Stimulated activated CD8-positive, alpha-beta memory T cell treated with anti-CD3 and anti-CD28 coated beads, Interleukin-4, amount 100 ng/mL, for 1 hour (primary cell): ENCODE measurements at places on chromosomes 7 and 10.

DNA sequence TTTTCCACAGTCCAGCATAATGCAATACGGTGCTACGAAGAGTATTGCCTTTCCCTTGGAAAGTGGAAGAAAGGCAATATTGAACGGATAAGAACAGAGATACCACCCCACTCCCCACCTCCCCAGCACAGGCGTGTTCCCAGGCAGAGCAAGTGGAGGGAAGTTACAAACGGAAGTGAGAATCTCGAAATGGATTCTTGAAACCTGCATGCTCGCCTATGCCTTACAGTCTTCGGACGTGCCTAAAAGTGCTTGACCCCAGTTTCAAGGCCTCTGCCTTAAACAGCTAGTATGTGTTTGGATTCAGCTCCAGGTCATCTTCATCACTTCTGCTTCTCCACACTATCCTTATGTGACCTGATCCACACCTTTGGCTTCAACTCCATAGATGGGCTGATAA is 35.0 kb upstream of the USP6NL start:
- DNase-seq = no peak

DNA sequence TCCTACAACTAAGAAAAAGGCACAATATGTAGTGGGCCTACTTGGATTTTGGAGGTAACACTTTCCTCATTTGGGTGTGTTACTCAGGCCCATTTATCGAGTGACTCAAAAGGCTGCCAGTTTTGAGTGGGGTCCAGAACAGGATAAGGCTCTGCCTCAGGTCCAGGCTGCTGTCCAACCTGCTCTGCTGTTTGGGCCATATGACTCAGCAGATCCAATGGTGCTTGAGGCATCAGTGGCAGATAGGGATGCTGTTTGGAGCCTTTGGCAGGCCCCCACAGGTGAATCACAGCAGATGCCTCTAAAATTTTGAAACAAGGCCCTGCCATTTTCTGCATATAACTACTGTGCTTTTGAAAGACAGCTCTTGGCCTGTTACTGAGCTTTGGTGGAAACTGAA is 24.5 kb upstream of the OR13A1 start:
- no peak for DNase-seq

GRCh38 chr7:9241826-9242225 is 808.4 kb downstream of the NXPH1 start:
- no peak for DNase-seq

DNA sequence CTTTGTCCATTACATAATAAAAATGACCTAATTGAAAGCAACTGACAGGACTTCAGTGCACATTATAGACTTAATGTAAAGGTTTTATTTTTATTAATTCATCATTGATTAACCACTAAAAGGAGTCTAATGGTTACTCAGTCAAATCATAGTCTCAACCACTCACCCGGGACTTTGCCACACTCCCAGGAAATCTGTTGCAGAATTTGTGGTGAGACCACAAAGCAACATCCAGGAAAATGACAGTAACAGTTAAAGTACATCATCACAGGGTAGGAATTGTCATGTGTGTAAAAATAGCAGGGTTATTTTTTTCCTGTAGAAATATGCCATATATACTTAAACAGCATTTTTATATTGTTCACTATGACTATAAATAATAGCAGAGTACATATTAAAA is 6.3 kb upstream of the HGF start:
- no peak for DNase-seq

GRCh38 chr10:129440722-129441316 is 26.2 kb upstream of the MGMT start:
- DNase-seq = no peak

- no peak for DNase-seq
Observed at GRCh38 chr7:85516675-85517074, 329.8 kb upstream of the SEMA3D start.
